ENCODE measurements at places on chromosomes 2 and 18.

DNA sequence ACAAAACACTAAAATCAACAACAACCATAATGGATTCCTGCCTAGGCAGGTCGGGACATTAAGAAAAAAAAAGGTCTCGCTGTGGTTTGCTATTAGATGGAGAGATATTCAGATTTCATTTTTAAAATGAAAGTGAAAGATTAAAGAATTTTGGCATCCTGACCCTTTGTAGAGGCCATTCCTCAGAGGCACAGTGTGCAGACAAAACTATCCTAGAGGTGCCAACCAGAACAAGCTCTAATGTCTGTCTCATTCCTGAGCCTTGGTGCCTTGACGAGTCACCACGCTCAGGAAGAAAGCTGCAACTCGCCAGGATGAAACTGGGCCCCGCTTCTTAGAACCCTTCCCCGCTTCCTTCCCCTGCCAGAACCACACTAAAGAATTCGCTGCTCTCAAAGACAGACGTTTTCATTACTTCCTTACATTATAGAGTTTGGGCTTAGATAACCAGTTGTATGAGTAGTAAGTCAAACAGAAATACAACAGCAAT is 156.0 kb downstream of the TGIF1 start:
- DNase-seq, result no peak

DNA sequence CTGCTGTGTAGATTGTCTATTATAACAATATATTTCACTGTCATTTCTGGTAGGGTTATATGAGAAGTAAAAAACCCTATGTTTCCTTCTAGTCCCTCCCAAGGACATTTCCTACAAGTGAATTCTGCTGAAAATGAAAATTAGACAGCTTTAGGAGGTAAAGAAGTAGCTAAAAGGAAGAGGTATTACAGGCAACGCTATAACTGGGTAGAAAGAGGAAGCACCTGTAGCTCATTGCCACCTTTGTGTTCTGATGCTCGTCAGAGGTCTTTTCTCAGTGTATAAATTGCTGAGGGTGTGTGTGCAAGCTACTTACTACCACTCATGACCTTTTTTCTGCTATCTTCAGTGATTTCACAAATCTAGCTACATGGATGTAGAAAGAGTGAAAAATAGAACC is 1.4 kb downstream of the DNAJC10 start:
- no peak for DNase-seq

DNA sequence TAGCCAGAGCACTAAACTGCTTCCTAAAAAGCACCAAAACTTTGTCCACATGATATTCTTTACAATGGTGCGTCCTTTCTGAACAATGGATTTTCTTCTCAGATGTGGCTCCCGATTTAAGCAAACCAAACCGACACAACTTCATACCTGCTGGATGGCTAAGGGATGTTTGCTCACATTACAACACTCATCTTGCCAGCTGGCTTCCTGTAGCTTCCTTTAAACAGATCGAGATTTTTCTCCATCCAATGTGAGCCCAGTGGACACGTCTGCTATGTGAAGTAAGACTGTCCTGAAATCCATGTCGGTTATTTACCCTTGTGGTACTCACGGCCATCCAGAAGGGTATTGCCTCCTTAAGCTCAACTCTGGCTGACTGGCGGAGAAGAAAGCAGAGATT is 126.5 kb downstream of the MAPK4 start:
- no peak for DNase-seq

- DNase-seq, result no peak
Observed at GRCh38 chr2:15825276-15825980, 114.9 kb upstream of the MYCN start.

- peak; percentile 14 for DNase-seq
Observed at GRCh38 chr2:98637401-98638147, 29.2 kb downstream of the UNC50 start.

GRCh38 chr18:50573679-50574078 is 13.8 kb downstream of the MAPK4 start:
- no peak for DNase-seq

DNA sequence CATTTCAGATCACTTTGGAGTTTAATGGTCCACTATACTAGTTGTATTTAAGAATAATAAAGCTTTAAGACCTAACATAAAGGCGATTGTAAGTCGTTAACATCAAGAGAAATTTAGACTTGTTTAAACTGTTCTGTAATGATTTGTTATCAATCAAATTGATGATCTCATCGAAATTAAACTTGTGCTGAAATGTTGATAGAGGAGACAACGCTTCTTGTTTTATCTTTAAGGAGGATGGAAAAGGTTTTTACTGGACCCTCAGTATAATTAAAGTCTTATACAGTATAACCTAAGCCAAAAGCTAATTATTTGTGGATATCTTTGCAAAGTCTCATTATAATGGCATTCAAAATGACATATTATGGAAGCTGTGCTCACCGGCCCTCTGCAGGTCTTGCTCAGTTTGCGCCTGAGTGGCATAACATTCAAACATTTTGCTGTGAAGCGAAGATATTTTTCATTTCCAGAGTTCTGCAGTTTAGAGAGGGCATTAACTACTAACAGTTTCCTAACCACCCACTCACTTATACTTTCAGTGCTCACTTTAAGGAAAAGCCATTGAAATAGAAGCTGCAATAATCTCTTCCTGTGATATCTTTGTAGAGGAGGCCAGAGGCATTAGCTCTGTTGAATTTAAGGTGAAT is 1.4 kb upstream of the SERTAD2 start:
- DNase-seq, result no peak

DNA sequence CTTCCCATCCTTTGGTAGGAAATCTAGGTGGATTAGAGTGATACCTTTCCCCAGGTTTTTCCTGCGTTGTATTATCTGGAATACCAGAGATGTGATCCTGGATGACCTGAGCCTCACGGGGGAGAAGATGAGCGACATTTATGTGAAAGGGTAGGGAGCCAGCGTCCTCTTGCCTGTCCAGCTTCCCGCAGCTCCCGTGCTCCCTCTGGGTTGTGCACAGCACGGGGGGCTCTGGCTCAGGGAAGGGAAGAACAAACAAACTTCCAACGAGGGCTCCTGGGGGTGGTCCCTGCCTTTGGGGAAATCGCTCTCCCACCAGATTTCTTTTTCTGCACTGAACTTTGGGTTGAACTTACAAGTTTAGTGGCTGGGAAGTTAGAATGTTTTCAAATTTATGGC is 215.7 kb downstream of the DYSF start:
- DNase-seq, result no peak

- no peak for DNase-seq
Observed at GRCh38 chr18:74468547-74469061, 11.5 kb upstream of the DIPK1C start.

DNA sequence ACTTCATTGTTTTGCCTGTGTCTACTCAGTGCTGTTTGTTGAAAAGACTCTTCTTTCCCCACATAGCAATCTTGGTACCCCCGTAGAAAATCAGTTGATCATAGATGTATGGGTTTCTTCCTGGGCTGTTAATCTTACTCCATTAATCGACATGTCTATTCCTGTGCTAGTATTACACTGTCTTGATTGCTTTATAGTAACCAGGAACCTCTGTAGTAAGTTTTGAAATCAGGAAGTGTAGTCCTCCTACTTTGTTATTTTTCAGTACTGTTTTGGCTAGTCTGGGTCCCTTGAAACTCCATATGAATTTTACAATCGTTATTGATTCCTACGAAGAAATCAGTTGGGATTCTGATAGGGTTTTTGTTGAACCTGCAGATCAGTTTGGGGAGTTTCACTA is 78.8 kb upstream of the FAM136A start:
- DNase-seq, result no peak

DNA sequence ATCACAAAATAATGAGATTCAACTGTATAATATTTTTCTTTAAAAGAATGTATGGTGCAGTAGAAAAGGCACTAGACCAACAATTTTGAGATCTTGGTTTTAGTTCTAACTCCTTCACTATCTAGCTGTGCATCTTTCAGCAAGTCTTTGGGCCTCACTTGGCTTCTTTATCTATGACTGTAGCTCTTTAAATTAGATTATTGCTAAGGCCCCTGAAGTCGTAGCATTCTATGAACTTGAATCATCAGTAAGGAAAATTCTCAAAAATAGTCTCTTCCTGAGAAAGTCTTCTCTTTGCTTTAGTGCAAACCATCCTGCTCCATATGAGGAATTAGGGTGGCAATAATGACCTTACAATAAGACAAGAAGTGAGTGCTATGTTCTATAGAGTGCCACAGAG is 140.4 kb downstream of the FTCDNL1 start:
- DNase-seq, result no peak

GRCh38 chr2:85116207-85116606 is 17.0 kb upstream of the TCF7L1 start:
- no peak for DNase-seq

- no peak for DNase-seq
Observed at GRCh38 chr2:102848366-102848839, 86.6 kb downstream of the TMEM182 start.

DNA sequence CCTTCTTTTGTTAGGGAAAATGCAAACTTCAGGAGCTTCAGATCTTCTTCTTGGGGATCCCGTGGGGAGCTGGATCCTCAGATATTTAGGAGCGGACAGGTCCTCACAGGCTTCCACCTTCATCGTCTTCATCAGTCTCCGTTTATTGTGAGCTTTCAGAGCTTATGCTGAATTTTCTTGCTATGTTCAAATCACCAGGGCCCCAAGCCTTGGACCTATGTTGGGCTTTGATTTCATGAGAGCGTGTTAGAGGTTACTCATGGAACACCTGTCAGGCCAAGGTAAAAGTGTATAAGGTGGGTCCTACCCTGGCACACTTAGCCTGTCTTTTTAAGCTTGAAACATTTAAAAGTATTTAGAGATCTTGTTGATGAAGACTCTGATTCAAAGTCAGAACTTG is 212.9 kb downstream of the FAM210A start:
- no peak for DNase-seq

GRCh38 chr2:128264881-128265607 is 53.6 kb downstream of the HS6ST1 start:
- no peak for DNase-seq

GRCh38 chr2:69191634-69192033 is 178.7 kb downstream of the ANTXR1 start:
- no peak for DNase-seq

DNA sequence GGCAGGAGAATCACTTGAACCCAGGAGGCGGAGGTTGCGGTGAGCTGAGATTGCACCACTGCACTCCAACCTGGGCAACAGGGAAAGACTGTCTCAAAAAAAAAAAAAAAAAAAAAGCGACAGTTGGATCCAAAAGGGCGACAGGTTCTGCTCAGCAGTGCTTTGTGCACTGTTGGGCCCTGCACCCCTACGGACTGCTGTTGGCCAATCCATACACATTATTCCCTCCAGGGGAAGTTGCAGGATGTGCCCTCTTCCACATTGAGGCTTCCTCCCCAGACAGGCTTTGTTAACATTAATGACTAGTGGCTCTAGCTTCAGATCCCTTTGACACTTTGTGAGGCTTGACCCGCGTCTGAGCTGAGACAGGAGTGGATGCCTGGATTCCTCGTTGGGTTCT is 9.4 kb downstream of the NT5DC4 start:
- DNase-seq, result no peak

- no peak for DNase-seq
Observed at GRCh38 chr2:28150994-28151393, 241.7 kb upstream of the FOSL2 start.

GRCh38 chr2:107094450-107094986 is 208.6 kb upstream of the ST6GAL2 start:
- DNase-seq, result no peak

DNA sequence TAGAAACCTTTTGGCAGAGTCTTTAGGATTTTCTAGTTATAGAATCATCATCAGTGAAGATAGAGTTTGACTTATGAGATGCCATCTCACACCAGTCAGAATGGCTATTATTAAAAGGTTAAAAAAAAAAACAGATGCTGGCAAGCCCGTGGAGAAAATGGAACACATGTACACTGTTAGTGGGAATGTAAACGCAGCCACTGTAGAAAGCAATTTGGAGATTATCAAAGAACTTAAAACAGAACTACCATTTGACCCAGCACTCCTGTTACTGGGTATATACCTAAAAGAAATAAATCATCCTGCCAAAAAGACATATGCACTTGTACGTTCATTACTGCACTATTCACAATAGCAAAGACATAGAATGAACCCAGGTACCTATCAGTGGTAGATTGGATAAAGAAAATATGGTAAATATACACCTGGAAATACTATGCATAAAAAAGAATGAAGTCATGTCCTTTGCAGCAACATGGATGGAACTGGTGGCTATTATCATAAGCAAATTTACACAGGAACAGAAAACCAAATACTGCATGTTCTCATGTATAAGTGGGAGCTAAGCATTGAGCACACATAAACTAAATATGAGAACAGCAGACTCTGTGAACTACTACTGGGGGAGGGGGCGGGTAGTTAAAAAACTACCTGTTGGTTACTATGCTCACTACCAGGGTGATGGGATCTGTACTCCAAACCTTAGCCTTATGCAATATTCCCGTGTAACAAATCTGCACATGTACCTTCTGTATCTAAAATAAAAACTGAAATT is 279.0 kb downstream of the KIAA1328 start:
- no peak for DNase-seq

DNA sequence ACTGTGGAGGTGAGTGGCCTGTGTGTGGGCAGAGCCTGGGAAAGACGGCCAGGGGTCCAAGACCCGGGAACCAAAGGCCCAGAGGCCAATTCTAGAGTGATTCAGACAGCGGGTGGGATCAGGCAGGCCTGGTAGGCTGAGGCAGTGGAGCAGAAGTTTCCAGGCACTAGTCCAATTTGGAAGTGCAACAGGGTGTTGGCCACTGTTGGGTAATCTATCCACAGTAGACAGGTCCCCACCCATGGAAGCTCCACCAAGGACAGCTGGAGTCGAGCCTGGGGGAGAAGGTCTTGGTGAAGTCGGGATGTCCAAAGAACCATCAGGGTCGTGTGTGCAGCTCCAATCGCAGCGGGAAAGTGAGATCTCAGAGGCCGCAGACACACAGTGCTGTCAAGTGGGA is 125.8 kb upstream of the COPS8 start:
- DNase-seq, result no peak

GRCh38 chr2:14194233-14194632 is 438.3 kb upstream of the LRATD1 start:
- DNase-seq, result no peak

DNA sequence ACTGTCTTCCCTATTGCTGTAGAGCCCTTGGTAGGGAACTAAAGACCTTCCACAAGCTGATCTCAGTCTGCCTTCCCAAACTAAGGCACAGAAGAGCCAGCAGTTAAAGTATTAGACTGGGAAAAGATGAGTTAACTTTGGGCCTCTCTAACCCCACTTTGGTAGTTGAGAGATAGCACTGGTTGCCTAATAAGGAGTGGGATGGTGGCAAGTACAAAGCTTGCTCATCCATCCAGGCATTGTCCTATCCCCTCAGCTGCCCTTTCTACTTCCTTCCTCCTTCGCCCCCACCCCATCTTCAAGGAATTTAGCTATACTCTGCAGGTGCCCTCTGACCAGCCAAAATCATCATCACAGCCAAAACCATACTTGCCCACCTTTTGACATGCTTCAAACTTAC is 22.2 kb upstream of the AFTPH start:
- no peak for DNase-seq

Measured in stimulated activated CD4-positive, alpha-beta T cell treated with anti-CD3 and anti-CD28 coated beads, Interleukin-1b, Interleukin-23, amount 100 ng/mL, for 24 hours (primary cell).